ENCODE measurements at places on chromosomes 1 and 21. TPM values are rescaled to one million over a fixed set of nuclear protein-coding genes. Genes with fewer than 3 reads are reported as not detected.

CD34 gene
- total RNA-seq, result not detected

MSH4 gene
- 0.35 TPM for total RNA-seq

OR2G3 gene
- total RNA-seq, result not detected

PLEKHN1 gene
- total RNA-seq, result 0.85 TPM

- H3K4me3 ChIP-seq, result no peak overlapping the region
- no peak overlapping the region for H3K27ac ChIP-seq
- DNase-seq, result no peak
- H3K27me3 ChIP-seq, result no peaks in the 10 kb centered on the region
Observed at GRCh38 chr1:39992234-39992633, 37.3 kb downstream of the MFSD2A start.

- H3K27me3 ChIP-seq, result no peaks in the 10 kb centered on the region
- no peaks in the 10 kb centered on the region for H3K4me1 ChIP-seq
- no peak overlapping the region for H3K27ac ChIP-seq
Observed at GRCh38 chr1:172515436-172515835, 17.5 kb upstream of the SUCO start.

- H3K27me3 ChIP-seq, result no peaks in the 10 kb centered on the region
- peak within 1 kb of the TSS; percentile 51 for H3K4me3 ChIP-seq
- no peak within 1 kb of the TSS for H3K27ac ChIP-seq
- H3K4me1 ChIP-seq, result peaks cover 4% of the 10 kb centered on the region
- no peaks in the 10 kb centered on the region for H3K36me3 ChIP-seq
Observed at GRCh38 chr1:204213668-204214662, at the start of gene GOLT1A. Gene GOLT1A (minus strand): TSS chr1:204213988. CDS start chr1:204213906, 82 bp downstream.

GRCh38 chr21:26851109-26851944 lies 6.1 kb upstream of the ADAMTS1 start:
- H3K27me3 ChIP-seq, result peaks cover 43% of the 10 kb centered on the region
- no peak overlapping the region for H3K4me3 ChIP-seq
- DNase-seq, result no peak
- H3K4me1 ChIP-seq, result peaks cover 10% of the 10 kb centered on the region
- H3K27ac ChIP-seq, result no peak overlapping the region
- H3K36me3 ChIP-seq, result no peaks in the 10 kb centered on the region

DNA sequence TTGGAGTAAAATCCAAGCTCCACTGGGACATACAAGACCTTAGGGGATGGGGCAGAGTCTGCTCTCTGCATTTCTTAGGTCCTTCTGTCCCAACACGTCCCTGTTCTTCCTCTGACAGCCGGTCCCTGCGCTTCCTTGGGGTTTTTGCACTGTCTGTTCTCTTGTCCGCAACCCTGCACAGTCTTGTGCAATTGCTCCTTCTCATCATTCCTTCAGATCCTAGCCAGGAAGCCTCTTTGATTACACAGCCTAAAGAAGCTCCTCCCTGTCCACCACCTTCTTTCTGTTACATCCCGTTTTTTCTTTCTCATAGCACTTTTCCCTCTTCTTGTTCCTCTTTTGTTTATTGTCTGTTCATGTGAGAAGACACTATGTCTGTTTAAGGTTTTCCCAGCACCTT lies 19.9 kb downstream of the ACOT11 start:
- peaks cover 2% of the 10 kb centered on the region for H3K4me1 ChIP-seq
- no peak overlapping the region for H3K27ac ChIP-seq
- DNase-seq, result no peak
- H3K36me3 ChIP-seq, result no peaks in the 10 kb centered on the region

GRCh38 chr1:201436393-201436792 lies 14.9 kb upstream of the TNNI1 start:
- no peak overlapping the region for H3K27ac ChIP-seq
- H3K4me1 ChIP-seq, result peaks cover 4% of the 10 kb centered on the region
- H3K36me3 ChIP-seq, result no peaks in the 10 kb centered on the region

DNA sequence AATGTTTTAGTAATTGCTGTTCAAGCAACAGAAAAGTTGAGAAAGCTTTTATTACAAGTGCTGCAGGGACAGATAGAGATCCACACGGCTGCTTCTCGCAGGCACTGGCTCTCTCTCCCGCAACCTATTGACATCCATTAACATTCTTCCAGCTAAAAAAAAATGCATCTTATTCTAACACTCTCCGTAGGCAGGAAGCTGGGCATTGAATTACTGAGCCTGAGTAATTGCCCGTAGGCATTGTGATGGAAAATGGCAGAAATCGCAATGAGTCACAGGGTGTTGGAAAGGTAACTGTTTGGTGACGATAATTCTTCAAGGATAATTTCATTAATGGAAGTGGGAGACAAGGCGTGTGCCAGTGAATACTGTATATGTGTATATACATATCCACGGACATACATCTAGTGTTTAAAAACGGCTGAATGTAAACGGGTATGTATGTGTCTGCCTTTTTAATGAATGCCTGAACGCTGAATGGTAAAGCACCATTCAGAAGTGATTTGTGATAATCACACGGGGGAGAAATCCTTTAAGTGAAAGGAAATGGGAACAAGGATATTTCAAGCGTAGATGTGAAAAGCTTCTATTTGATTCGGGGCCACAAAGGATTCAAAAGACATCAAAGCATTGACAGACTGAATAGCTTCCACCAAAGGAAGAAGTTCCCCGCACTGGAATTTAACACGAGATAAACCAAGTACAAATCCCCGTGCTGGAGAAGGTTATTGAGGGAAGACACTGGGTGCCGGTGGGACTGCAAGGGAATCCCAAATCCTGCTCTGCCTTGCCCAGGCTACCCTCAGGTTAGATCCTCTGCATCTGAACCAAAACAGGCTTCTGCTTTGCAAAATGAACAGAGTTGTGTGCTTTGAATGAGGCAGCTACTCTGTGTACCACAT lies 567.2 kb downstream of the NPHP4 start:
- no peak overlapping the region for H3K4me3 ChIP-seq
- no peak for DNase-seq
- peaks cover 25% of the 10 kb centered on the region for H3K4me1 ChIP-seq
